ENCODE measurements at places on chromosomes 2 and 18.

GRCh38 chr2:74205596-74205995 lies 7.2 kb downstream of the MTHFD2 start:
- DNase-seq: no peak

DNA sequence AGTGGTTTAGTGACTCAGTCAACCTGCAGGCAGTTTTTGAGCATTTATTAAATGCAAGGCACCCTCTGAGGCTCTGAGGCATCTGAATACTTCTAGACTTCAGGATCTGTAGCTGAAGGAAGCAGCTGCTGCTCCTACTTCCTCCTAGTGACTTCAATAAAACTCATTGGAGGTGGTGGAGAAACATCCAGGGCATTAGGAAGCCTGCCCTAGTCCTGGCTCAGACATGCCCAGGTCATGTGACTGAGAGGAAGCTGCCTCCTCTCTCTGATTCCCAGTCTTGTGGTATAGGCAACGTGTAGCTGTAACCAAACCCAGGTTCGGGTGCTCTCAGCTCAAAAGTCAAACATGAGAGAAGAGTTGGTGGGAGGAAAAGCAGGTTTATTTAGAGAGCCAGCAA lies 287.2 kb upstream of the GYPC start:
- no peak for DNase-seq

- DNase-seq: no peak
Measured at GRCh38 chr2:173881886-173882285, 83.3 kb downstream of the SP3 start.

GRCh38 chr2:230327418-230328154 lies 593 bp downstream of the SP140L start:
- no peak for DNase-seq

DNA sequence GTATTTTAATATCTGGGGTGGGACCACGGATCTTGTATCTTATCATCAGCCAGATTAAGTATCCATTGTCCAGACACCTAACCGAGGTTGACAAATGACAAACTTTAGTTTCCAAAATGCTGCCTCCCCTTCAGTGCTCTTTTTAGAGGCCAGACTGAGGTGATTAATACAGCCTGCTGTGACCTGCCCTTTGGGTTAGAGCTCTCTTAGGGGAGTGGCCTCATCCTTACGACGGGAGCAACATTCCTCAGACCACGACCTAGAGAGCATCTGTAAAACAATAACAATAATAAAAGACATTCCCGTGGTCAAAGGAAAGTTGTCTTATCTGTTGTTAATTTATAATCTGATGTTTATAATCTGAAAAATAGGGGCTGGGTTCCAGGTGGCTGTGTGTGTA lies 405.3 kb downstream of the LPIN1 start:
- no peak for DNase-seq

- DNase-seq: no peak
Measured at GRCh38 chr2:86697551-86698104, 22.5 kb upstream of the RMND5A start.

- DNase-seq: no peak
Measured at GRCh38 chr18:8960740-8961657, 141.5 kb upstream of the NDUFV2 start.

DNA sequence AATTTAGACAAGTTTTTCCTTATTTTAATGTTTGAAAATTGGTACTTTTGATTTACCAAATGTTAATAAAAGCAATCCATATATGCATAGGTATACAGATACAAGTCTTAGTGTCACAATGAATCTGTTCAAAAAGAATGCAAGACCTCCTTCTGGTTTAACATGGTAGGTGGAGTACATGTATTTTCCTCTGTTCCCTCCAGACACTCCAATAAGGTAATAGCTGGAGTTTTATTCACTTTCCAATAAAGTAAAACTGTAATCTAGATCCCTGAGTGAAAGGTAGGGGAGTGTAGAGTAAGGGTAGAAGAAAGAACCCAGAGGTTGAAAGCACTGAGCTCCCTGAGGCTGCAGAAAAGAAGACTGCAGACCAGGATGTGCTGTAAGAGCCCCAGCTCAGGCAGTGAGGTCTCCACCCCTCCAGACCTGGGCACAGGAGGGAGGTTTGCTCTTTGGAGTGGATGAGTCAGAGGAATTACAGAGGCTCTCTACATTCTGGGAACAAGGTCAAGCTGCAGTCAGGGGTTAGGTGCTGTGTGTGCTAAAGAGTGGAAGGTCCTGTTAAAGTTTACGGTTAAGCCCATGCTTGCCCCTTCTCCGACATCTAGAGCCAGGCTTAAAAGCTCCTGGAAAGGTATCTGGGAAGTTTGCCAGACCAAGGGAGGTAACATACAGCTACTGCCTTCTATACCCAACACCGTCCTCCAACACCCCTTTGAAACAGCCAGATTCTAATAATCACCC lies 27.6 kb upstream of the STAT1 start:
- no peak for DNase-seq

DNA sequence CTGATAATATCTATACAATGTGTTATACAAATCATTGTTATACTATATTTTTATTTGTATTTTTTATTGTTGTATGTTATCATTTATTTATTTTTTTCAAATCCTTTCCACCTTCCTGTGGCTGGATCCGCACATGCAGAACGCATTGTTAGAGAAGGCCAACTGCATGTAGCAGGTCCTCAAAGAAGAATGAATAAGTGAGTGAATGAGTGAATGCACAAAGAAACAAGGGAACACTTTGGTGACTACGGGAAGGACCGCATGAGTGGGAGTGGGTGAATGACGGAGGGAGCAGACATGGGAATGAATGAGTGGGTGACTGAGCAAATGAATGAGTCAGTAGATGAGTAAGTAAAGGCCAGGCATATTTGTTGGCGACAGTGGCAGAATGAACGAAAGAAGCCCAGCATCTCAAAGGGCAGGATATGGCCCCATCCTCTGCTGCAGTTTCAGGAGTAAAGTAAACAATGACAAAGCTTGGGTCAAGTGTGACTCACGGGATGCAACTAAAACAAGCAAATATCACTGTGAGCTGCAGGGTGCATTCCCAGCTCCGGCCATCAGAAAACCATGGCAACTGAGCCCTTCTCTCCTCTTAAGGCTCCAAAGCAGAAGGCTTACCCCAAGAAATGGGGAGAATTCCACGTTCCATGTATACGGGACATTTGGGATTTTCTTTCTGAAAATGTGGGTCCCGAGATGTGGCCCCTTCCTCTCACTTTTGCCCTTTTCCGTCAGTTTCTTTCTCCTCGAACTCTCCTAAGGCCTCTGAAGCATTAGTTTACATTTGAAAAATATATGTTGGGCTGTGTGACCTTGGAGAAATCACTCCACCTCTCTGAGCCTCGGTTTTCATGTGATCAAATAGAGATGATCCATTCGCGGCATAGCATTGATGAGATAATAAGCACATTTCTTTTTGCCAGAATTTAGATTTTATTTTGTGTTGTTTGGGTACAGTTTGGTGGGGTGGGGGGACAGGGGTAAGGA lies 24.5 kb downstream of the KCNF1 start:
- DNase-seq: no peak

- DNase-seq: no peak
Measured at GRCh38 chr2:69482471-69482870, 45.2 kb upstream of the NFU1 start.

DNA sequence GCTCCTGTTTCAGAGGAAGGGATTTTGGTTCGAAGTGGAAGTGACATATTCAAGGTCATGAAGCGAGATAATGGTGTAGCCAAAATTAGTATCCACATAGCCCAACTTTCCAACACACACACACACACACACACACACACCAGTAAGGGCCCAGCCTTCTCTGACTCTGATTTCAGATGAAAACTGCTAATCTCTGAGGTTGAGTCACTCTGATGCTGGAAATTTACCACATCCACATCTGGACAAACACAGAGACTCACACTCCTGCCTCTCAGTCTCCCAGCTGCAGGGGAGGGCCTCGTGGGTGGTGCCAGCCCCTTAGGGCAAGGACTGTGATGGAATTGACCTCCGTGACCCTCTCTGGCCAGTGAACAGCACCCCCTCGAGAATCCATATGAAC lies 29.0 kb upstream of the SLC35F6 start:
- DNase-seq: no peak

DNA sequence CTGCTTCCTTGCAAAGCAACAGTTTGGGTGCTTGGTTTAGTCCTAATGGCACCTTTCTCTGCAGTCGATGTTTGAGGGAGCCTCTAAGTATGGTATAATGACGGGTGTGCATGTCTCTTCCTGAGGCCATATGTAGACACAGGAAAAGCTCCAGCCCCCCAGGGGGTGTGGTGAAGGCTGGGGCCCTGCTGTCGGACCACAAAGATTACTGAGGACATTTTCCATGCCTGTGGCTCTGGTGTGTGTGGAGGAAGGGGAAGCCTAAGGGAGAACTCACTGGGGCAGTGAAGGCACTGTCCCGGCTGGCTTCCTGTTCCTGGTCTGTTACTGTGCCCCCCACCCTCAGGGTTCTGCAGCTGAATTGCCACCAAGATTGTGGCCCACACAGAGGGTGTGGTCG lies 187.1 kb downstream of the FHOD3 start:
- no peak for DNase-seq

DNA sequence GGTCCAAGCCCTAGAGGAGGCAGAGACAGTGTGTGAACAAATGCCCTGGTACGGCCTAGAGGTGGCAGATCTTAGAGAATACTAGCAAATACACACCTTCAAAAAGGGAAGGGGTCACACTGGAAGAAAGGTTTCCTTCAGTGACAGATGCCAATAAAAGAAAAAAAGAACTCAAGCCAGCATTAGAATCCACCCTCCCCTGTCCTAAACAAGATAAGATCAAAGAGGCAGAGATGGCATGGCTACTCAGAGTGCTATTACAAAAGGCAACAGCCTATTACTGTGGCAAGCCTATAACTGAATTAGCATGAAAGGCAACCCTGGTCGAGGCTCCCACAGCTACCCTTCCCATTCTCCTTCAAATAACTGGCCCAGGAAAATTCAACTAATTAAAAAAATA lies 69.6 kb downstream of the SMC6 start:
- DNase-seq: no peak

GRCh38 chr2:203934711-203935438 lies 1.7 kb upstream of the ICOS start:
- no peak for DNase-seq

DNA sequence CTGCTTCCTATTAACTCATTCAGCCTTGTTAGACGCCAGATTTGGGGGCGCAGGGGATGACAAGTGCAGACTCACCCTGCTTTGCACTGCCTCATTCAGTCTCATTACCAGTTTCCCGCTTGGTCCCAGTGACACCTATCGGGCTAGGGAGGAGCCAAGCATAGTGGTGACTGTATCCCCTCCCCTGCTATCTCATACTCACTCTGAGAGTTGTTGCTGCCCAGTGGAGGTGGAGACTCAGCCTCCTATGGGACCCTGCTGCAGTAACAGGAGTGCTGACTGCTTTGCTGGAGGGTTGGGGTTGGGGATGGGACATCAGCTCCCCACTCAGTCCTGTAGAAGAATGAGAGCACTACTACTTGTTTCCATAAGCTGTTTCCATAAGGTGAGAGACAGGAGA lies 21.3 kb upstream of the PIK3C3 start:
- no peak for DNase-seq

GRCh38 chr18:47944972-47945852 lies 14.8 kb upstream of the SMAD2 start:
- no peak for DNase-seq

- DNase-seq: no peak
Measured at GRCh38 chr2:68825866-68826265, 45.3 kb downstream of the BMP10 start.

GRCh38 chr2:121038031-121038430 lies 247.0 kb downstream of the TFCP2L1 start:
- no peak for DNase-seq

- DNase-seq: no peak
Measured at GRCh38 chr2:210503001-210503623, 26.6 kb upstream of the LANCL1 start.

- DNase-seq: no peak
Measured at GRCh38 chr2:193088026-193088425, 893.3 kb upstream of the TMEFF2 start.

- no peak for DNase-seq
Measured at GRCh38 chr2:136386046-136386445, 268.1 kb upstream of the CXCR4 start.

GRCh38 chr2:240662681-240663080 lies 20.0 kb downstream of the AQP12B start:
- no peak for DNase-seq

GRCh38 chr18:79926715-79927606 lies 24.5 kb downstream of the SLC66A2 start:
- DNase-seq: no peak

DNA sequence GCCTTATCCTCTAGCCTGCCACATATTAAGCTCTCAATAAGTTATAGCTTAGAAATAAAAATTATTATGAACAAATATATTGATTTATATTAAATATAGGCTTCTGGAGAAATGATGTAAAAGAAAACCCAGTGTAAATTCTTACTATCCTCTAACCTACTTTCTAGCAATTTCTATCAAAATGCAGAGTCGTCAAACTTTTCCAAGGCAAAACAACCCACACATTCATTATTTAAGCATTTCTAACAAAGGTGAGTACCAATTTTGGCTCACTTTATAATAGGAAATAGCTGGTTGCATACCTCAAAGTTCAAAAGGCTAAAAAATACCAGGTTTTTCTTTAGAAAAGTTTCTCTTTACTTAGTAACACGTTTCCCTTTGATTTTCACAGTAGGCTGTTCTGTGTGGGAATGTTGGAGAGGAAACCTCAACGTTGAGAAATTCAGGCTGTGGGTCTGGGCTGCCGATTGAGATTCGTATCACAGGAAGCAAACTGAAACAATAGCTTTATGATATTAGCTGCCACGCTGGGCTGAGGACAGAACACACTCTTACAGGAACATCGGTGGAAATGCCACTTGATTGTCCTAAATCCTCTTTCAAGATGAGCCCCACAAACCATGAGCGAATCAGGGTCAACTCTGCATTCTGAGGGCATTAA lies 53.0 kb downstream of the EPAS1 start:
- DNase-seq: no peak

DNA sequence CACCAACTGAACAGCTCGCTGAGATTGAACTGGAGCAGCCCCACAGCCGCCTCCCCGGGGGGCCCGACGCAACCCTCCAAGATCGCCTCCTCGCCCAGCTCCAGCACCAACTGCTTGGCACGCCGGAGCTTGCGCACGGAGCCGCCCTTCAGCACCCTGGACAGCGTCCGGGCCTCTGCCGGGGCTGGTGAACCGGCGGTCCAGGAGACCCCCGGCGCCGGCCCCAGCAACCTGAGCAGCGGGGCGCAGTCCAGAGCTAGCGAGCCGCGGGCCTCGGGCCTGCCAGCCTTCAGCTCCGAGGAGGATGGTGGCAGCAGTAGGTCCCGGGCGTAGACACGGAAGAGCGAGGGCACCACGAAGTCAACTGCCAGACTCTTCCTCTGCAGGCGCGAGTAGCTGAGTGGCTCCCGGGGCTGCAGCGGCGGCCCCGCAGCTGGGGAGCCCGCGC lies 1.2 kb downstream of the ALK start:
- DNase-seq: no peak

GRCh38 chr18:22556222-22557167 lies 138.8 kb upstream of the CTAGE1 start:
- DNase-seq: no peak

Data from stimulated activated CD8-positive, alpha-beta memory T cell treated with anti-CD3 and anti-CD28 coated beads, Interleukin-15, amount 100 ng/mL, for 24 hours (primary cell).